ENCODE measurements at places on chromosomes 4 and X.

DNA sequence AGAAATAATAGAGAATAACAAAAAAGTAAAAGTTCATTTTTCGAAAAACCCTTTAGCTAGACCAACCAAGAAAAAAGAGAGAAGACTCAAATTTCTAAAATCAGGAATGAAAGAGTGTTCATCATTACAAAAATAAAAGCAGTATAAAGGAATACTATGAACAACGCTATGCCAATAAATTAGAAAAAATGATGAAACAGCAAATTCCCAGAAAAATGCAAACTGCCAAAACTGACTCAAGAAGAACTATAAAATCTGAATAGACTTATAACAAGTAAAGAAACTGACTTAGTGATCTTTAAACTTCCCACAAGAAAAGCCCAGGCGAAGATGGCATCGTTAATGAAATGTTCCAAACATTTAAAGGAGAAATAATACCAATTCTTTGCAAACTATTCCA, 3.1 kb upstream of the ZCCHC13 start:
- DNase-seq = no peak

DNA sequence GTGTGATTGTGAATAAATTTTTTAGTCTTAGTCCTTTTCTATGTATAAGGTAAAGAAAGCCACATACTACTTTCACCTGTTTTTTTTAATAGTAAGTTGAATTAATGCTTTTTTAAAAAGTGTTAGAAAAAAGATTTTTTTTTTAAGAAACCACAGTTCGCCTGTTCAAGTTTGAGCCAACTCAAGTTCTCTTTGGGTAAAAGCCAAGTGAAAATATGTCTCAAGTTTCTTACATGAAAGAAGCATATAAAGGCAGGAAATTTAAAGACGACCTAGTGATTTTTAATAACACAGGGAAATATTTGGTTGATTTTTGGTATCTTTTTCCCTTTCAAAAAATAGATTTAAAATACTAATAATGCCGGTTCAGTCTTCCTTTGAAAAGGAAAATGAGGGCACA, 369.9 kb upstream of the NR3C2 start:
- DNase-seq = no peak

DNA sequence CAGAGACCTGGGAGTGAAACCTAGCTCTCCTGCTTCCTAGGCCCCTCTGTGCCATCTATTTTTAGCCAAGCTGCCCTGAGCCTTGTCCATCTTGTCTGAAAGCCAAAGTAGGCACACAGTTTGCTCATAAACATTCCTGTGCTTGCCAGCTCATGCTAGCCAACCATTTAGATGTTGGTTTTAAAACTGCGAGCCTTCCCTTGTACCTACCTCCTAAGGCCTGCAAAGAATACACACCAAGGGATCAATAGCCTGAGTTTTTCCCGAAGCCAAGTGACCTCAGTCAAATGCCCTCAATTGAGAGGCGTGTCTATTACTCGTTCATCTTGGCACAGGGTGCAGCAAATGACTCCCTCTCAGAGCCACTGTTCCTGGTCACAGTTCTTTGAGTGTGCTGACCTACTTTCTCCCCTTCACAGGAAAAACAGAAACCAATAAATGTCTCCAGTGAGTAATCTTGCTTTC, 48.5 kb downstream of the ZCCHC12 start:
- no peak for DNase-seq

- peak; percentile 7 for DNase-seq
Measured at GRCh38 chr4:140556372-140557085, 12.2 kb downstream of the UCP1 start.

GRCh38 chr4:153318696-153319320, 25.7 kb upstream of the MND1 start:
- DNase-seq = no peak

DNA sequence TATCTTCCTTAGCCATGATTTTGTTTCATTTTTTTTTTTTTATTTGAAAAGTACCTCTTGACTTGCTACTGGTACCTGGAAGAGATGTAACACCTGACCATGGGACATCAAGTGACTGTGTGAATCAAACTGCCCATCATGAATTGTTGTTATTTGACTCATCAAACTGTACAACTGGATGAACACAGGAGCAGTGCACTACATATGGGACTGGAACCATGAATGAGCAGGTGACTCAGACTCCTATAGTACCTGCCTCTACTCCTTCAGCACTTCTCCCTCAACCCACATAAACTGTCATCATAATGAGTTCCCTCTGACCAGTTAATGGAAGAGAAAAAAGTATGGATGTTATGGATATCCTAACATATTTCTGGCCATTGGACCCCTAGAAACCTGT, 15.9 kb upstream of the UBE2D3 start:
- no peak for DNase-seq

DNA sequence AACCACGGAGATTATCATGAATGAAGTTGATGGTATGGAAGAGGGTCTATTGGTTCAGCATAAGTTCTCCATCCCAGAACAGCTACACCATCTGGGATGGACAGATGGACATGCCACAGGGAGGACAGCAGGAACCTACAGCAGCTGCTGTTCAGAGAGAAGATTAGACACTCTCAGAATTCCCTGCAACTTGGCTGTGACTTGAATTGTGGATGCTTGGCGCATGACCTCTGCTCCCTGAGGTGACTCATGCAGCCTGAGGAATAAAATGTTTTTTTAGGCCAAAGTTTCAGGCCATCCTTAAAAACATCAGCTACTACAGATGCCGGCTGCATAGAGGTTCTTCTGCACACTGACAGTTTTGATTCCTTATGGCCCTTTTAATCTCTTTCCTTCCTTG, 97.3 kb downstream of the RS1 start:
- DNase-seq = no peak

DNA sequence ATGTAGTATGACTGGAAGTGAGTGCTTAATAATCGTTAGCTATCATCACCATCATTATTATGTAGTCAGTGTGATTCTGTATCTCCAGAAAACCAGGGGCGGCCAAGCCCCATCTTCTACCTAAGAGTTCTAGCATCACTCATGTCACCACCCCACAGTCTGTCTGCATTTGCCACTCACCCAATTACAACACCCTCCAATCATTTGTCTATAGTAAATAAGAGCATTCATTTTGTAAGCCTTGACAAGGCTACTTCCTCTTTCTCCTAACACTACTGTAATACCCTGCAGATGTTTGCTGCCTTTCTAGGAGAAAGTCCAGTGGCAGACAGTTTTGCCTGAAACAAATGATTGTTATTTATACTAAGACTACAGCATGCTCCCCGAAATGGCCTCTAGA, 15.8 kb upstream of the IL21 start:
- DNase-seq = no peak

GRCh38 chrX:153800746-153801145, 6.3 kb downstream of the SSR4 start:
- no peak for DNase-seq

DNA sequence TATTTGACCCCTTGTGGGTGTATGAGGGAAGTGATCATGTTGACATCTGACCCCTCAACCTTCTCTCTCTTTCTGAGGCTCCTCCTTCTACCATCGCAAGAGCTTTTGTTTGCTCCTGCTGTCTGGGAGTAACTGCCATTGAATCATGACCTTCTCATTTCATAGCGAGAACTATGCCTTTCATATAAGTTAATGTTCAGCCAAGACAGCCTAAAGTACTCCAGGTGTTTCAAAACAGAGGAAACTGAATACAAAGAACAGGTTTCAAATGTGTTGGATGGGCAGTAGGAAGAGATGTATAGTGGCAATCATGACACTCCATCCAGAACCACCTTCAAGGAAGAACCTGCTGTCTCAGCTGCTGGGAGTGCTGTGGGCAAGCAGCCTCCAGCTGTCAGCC, 403.1 kb downstream of the MID1IP1 start:
- no peak for DNase-seq

DNA sequence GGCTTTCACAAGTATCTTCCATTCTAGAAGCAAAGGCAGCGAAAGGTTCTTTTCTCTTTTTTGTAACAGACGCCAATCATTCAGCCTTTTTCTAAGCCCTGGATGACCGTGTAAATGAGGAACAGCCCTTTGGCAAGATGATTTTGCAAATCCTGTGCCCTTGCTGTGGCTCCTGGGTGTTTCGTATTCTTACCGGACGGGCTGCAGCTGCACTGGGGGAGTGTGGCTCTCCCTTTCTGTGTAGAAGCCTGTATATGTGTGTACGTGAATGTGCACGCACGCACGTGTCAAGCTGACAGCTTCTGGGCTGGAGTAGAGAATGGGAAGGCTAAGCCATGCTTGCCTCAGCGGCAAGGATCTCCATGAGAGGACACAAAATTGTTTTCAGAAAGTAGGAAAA, 8.2 kb downstream of the GRPEL1 start:
- DNase-seq = no peak

DNA sequence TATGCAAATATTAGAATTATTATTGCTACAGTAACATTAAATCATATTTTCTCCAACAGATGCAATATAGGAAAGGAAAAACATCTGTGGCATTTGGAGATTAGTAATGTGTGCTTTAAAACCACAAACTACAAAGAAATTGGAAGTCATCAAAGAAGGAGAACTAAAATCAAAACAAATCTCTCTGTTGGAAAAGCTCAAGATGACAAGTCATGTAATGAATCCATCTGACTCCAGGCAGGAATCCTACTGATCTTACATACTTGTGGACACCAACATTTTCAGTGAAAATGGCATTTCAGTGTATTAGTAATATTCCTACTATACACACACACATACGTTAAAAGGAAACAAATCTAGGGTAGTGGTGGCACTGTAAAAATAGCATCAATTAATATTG, 98.2 kb downstream of the SLC39A8 start:
- no peak for DNase-seq

DNA sequence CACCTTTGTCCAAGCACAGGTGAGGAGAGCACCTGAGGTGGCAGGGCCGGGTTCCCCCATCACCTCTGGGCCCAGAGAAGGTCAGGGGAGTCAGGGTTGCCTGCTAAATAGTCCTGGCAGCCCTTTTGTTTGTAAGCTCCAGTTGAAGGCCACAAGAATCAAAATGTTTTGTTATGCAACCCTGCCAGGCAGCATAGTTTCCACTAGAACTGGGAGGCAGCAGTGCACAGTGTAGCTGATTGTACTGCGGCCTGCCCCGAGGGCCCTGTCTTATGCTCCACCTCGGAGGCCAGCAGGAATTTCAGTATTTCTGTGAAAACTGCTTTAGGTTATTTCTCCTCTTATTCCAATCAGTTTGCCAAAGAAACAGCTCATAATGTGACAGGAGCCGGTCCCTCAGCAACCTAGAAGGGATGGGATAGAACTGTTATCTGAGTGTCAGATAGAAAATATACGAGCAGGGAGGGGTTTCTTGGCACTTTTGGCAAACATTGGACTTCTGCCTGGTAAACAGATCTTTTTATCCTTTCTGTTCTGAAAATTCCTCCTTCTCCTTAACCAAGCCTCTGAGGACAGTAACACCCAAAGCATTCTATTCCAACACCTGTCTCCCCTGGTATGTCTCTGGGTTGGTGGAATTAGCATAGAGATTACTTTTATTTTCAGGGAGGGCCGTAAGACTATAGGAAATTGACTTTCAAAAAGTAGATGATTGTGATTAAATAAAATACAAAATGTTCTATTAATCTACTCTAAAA, 93.6 kb downstream of the LNX1 start:
- DNase-seq = no peak

DNA sequence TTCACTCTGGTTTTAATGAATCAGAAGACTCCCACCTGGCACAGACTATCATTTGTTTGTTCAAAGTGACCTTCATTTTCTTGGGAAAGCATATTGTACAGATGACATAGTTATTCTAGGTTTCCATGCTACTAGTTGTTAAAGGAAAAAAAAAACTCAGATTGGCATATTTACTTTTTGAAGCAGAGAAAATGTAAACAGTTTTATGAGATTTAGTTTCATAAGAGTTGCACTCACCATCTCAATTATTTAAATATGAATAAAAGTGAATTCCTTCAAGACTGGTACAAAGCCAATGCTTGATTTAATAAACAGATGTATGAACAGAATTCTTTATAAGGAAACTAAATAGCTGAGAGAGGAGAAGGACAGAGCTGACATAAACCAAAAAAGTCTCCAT, 280.3 kb upstream of the UGT8 start:
- DNase-seq = no peak

GRCh38 chrX:23884427-23885024, 23.2 kb downstream of the APOO start:
- no peak for DNase-seq

DNA sequence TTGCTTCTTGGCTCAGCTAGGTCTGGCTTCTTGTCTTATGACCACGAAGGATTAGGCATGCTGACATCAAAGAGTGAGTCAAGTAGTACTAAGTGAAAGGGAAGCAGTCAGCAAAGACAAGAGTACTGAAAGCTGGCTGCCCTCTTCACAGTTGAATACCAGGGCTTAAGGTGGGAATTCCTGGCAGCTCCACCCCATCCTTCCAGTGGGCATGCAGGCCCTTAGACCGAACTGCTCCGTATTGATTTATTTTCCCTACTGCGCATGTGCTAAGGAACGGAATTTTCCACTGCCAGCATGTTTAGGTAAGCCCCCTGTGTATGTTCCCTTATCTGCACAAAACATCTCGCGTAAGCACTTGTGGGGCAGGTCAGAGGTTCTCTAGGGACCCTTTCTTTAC, 2320.1 kb downstream of the ARAP2 start:
- DNase-seq = no peak

DNA sequence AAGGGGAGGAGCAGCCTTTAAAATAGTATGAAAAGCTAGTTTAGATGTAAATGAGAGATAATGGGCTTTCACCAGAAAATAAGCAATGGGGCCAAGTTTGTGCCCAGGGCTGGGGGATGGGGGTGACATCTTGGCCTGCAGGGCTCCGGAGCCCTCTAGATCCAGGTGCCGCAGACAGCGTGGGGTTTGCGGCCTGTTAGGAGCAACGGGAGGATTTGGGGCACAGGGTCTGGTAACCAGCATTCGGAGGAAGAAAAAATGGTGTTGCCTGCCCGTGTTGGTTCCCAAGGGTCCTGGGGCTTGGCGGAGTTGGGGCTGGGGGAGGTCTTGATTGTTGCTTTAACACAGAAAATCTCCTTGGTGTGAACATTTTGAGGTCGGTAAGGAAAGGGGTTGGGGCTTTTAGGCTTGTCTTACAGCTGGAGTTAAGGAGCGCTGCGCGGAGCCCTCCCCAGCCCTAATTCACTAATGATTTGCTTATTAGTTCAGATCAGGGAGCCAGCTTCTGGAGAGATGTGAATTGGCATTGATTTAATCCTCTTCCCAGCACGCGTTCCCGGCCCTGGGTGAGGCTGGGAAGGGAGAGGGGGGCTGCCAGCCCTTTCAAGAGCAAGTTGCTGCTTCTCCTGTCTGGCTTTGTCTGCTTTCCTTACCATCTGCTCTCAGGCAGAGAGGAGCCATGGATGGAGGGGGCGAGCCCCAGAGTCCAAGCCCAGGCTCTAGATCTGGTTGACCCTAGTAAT, 443.4 kb downstream of the BCOR start:
- DNase-seq = no peak

GRCh38 chr4:186813377-186814068, 89.9 kb upstream of the FAT1 start:
- no peak for DNase-seq

Data from activated CD4-positive, alpha-beta T cell treated with anti-CD3 and anti-CD28 coated beads for 24 hours (primary cell).